Epithelial cell of proximal tubule (primary cell): ENCODE measurements at places on chromosomes 7 and 10. TPM values are rescaled to one million over a fixed set of nuclear protein-coding genes. Genes with fewer than 3 reads are reported as not detected.

LRRC17 gene
- 7.8 and 32.3 TPM in 2 replicates for total RNA-seq

TMEM26 gene
- 0.07 and 0.23 TPM in 2 replicates for total RNA-seq

GRCh38 chr10:77886795-77887355 is 39.7 kb downstream of the DLG5 start:
- DNase-seq = no peak

DNA sequence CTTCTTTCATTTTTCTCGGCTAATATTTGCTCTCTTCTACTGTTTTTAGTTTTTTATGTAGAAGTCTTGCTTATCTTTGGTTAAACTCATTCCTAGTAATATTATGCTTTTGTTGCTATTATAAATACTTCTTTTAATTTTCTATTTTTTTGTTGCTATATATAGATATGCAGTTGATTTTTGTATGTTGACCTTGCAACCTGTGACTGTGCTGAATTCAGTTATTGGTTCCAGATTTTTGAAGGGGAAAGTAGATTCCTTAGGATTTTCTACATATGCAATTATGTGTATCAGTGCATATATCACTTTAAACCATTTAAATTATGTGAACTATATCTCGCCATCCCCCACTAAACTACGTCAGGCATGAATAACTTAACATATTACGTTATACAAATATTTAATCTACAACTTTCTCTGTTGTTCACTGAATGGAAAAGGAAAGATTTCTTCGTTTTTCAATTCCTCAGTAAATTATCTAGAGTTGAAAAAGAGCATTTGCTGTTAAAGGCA is 71.5 kb downstream of the IDE start:
- no peak for DNase-seq
